ENCODE measurements at places on chromosomes 5 and 9.

- no peak for DNase-seq
Observed at GRCh38 chr9:128429513-128430086, 8.9 kb downstream of the CERCAM start.

GRCh38 chr9:38083858-38084555 lies 15.0 kb upstream of the SHB start:
- DNase-seq: no peak

DNA sequence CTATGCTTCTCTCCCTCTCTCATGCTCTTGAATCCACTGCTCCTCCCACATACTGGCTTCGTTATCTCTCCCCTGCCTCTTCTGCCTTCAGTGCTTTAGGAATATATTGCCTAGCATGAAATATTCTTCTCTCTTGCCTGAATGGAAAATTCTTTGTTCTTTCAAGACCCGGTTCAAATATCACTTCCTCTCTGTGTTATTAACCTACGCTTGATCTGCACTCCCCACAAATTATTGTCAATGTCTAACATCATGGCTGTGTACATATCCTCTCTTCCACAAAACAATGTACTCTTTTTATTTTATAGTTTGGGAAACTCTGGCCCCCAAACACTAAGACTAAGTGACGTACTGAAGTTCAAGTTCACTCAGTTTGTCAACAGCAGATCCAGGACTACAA lies 211.0 kb downstream of the SEC61B start:
- no peak for DNase-seq

DNA sequence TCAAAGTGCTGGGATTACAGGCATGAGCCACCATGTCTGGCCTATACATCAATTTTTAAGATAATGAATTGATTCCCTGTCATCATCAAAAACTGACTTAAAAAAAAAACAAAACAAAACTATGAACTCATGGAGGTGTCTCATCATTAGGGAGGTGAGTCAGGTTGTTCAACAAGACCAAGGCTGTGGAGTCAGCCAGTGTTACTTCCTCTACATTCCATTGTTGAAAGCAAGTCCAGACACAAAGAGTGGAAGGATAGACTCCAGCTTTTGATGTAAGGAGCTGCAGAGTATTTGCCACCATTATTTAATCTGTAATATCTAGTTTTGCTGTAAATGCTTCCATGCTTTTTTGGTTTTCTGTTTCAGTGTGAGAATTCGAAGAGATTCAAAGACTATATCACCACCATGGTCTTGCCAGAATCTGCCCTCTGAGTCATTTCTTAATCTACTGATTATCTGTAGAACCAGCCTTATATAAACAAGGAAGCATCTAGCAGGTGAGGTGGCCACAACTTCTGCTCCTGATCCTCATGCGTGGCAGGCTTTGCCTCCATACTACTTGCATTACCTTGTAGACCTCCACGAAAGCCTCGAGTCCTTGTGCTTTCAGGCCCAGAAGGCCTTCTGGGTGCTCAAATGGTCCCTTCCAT lies 156.1 kb downstream of the FGF1 start:
- DNase-seq: no peak

DNA sequence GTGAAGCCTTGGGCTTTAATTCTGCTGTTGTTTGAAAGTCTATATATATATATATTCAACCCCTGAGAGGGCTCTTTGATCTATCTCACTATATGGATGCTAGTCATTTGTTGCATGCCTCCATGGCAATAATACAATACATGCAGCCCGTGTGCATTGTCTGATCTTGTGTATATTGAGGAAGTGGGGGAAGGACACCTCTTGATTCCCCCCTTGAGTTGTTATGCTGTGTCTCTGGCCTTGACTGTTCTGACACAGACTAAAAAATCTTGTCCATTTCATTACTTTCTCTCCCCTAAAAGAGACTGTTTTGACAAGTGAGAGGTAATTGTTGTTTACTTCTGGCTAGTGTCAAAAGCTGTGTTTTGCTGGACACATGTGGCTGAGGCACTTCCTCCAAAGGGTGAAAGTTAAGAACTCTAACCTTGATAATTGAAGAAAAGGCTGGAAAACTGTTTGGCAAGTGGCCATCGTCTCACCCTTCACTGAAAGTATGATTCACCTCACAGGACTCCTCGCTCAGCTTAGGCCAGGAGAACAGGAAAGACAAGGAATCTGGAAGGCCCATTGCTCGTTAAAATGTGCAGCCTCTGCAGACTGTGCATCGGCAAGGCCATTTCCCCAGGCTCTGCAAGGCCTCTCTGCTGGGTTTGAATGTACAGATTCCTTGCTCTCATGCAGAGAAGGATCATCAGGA lies 304.0 kb downstream of the PRELID2 start:
- no peak for DNase-seq

GRCh38 chr5:150398722-150399523 lies 13.8 kb downstream of the CD74 start:
- no peak for DNase-seq

GRCh38 chr5:64497386-64497785 lies 8.4 kb upstream of the RGS7BP start:
- no peak for DNase-seq

DNA sequence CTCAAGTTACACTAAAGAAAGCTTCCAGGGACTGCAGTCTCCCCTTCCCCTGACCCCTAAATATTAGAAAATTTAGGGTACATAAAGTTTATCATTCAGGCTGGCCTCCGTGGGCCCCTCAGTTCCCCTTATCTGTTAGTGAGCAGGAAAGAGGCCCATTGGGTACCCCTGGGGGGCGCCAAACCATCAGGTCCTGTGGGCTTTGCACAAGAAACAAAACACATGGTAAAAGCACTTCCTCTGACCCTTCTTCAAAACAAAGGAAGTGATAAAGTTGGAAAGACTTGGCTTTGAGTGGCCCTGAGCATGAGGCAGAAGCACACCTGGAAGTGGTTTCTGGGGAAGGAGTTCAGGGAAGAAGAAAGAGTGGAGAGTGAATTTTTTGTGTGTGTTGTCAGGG lies 213.0 kb downstream of the SMARCA2 start:
- no peak for DNase-seq

DNA sequence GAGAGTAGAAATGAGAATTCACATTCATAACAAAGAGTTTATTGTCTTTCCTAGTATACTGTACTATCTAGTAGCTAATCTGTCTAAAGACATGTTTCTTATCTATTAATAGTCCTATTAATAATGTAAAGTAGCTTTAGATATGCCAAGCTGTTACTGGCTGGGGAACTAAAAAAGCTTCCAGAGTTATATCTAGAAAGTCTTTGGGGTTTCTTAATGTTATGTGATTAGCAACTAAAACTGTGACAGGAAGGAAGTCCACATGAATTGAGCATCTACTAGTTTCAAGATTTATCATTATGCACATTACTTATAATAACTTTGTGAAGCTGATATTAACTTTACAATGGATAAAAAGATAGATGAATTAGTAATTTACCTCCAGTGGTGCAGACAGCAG lies 122.7 kb upstream of the CDKN2B start:
- no peak for DNase-seq

- DNase-seq: no peak
Observed at GRCh38 chr5:149162401-149163084, 21.2 kb downstream of the ABLIM3 start.

- DNase-seq: no peak
Observed at GRCh38 chr9:36572515-36573418, at the start of gene MELK. MELK (plus strand) TSS chr9:36572895; CDS start chr9:36581682, 8,787 bp downstream.

DNA sequence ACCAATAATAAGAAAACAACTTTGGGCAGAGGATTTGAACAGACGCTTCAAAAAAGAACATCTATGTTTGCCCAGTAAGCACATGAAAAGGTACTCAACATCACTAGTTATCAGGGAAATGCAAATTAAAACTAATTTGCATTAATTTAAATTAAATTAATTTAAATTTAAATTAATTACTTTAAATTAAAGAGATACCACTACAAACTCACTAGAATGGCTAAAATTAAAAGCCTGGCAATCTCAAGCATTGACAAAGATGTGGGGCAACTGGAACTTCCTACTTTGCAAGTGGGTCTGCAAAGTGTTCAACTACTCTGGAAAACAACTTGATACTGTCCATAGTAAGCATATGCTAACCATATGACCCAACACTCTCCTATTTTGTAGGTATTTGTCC lies 32.1 kb upstream of the ELL2 start:
- DNase-seq: no peak

GRCh38 chr5:11429254-11429653 lies 475.0 kb downstream of the CTNND2 start:
- DNase-seq: no peak

DNA sequence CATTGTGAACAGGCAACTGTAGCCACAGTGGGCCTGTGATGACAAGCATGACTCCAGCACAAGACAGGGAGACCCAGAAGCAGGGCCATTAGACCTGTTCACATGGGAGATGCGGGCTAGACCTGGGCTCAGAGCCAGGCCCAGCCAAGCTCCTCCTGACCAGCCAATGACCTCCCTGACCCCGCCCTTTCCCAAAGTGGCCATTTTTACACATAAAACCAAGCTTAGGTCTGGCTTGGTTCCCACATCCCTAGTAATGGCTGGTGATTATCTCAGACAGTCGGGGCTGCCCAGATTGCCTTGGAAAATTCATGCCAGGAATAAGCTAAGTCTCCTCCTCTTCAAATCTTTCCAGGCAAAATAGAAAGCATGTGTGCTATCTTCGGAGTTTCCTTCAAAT lies 94.1 kb downstream of the FRMD3 start:
- DNase-seq: no peak

DNA sequence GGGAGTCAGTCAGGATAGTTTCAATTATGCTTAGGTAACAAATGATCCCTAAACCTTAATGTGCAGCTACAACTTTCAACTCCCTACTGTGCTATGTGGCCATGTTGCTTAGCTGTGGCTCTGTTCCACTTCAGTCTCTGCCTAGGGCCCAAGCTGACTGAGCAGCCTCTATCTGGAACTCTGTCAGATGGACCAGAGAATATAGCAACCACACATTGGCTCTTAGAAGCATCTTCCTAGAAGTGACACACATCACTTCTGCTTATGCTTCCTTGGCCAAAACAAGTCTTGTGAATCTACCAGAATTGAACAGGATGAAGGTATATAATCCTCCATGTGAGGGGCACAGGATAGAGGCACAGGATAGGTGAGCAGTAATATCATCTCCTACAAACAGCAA lies 36.7 kb upstream of the TNC start:
- DNase-seq: no peak

GRCh38 chr5:17217493-17218352 lies at the start of gene BASP1:
BASP1 (plus strand) TSS chr5:17217631; CDS start chr5:17275217, 57,586 bp downstream.
- no peak for DNase-seq

GRCh38 chr9:12640016-12640587 lies 53.1 kb upstream of the TYRP1 start:
- no peak for DNase-seq

DNA sequence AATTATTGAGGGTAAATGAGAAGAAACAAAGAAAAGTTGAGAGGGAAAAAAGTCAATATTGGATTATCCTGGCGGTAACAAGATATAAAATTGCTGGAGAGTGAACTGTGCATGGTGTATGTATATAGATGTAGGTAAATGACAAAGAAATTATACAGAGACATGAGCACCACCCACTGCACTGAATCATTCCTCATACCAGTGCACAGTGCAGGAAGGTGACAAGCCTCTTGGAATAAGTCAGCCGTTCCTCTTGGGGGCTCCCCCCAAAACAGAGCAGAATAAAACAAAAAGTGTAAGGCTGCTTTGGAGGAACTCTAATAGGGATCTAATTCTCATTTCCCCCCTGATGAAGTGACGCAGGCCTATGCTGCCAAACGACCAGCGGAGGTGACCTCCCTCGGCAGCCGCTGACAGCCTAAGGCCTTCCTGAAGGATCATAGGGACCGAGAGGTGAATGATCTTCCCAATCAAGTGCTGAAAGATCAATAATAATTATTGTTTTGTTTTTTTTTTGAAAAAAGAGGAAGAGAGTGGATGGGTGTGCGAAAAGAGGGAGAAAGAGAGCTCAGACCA lies 245.0 kb downstream of the PSAT1 start:
- DNase-seq: no peak
